ENCODE measurements at places on chromosomes 12 and 14.

DNA sequence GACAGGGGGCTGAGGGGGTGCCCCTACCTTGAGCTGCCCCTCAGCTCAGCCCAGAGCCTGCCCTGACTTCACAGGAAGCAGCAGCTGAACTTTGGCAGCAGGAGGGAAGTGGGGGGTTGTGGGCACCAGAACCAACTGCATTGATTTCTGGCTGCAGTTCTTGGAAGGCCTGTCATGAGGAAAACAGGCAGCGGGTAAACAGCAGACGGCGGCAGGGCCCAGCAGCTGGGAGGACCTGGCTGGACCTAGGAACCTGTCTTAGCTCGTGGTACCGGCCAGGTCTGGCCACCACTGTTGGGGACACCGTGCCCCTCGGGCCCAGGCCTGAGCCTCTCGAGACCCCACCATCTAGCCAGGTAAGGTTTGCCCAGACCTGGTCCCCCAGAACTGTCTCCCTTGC lies 154.2 kb upstream of the MYL2 start:
- no peak for DNase-seq

- DNase-seq = no peak
Measured at GRCh38 chr14:19878029-19878642, 3.2 kb downstream of the OR4K2 start.

DNA sequence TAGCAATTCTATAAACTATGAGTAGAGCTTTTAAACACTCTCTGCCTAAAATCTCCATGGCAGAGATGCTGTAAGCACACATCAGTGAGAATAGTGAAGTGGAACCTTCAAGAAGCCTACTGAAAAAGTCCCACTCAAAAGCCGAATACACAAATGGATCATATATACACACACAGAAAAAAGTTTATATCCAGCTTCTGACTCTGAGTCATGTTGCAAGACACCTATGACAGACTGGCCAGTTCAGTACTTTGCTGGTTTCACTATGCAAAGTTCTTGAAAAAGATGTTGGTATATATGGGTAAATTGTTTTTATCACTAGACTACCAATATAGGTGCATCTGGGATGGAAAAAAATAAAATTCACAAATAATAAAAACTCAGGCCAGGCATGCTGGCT lies 126.1 kb downstream of the KCNK10 start:
- no peak for DNase-seq

DNA sequence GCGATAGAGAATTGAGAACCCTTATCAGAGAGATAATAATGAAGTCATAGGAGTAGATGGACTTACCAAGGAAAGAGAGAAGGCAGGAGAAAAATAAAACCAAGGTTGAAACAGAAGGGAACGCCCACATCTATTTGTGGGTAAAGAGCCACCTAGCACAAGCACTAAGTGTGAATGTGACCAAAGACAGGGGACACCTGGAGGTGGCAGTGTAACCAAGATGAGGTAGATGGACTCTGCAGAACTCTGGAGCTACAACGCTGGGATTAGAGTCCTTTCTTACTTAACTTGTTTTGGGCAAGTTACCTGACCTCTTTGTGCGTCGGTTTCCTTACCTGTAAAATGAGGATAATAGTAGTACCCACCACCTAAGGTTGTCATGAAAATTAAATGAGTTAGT lies 101.9 kb downstream of the SLC5A8 start:
- DNase-seq = no peak

- no peak for DNase-seq
Measured at GRCh38 chr12:132460571-132460970, 29.4 kb upstream of the FBRSL1 start.

DNA sequence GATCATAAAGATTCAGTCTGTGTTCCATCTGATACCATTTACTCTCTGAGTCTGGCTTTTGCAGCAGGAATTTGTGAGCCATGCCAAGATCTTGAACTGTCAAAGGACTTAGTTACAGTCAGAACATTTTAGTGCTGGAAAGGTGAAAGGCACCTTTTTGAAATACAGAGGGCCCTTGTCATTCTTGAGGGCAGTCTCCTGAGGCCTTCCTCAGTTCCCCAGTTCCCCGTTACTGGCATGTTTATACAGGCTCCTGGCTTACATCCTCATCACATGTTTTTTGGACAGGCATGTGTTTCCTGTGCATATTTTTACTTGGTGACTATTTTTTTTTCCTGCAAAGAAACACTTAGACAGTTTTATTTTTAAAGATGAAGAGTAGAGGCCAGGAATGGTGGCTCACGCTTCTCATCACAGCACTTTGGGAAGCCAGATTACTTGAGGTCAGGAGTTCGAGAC lies 21.0 kb downstream of the CFAP54 start:
- DNase-seq = no peak

DNA sequence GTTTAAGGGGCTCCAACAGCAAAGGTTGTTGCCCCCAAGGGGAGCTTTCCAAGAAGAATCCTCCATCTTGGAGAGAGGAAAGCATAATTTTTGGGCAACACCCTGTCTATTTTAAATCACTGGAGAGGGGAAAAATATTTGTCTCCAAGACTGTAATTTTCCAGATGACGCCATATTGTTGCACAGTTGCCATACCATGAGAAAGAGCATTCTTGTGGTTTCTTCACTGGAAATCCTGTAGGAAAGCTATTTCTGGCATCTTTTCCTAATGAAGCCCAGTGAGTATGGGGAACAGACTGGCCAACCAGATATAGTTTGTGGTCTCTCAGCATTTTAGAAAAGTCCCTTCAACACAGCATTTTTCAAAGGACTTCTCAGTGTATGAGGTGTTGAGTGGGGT lies 88.1 kb upstream of the MANSC4 start:
- DNase-seq = no peak

DNA sequence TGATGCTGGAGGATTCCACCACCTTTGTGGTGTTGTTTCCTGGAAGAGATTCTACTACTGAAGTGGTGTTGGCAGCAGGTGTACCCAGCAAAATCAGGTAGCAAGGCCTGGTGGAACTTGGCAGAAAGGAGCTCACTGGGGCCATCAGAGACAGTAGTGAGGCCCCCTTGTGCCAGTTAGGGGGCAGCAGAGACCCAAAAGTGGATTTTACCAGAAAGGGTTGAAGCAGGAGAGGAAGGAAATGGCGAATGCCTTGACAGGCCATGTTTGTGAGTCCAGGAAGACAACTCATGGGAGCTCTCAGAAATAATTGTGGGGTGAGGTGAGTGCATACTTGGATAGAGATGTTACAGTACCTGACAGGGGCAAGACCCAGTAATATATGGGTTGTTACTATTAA lies 137.7 kb upstream of the FGD4 start:
- DNase-seq = no peak

DNA sequence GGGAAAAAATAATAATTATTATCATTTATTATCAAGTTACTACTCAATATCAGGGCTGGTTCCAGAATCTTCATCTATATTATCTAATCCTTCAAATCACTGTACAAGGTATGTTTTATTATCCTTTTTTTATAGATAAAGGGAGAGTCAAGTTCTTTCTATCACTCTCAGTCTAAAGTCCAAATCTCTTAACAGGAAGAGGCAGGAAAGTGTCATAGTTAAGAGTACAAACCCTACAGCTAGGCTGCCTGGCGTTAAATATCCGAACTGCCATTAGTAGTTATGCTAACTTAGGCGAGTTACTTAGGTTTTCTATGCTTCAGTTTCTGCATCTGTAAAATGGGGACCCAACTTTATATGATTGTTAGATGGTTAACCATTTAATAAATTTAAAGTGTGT lies 99.4 kb upstream of the CCDC91 start:
- no peak for DNase-seq

GRCh38 chr12:70154960-70155589 lies 88.2 kb upstream of the CNOT2 start:
- no peak for DNase-seq

GRCh38 chr14:54792288-54792687 lies 110.3 kb downstream of the GCH1 start:
- no peak for DNase-seq

DNA sequence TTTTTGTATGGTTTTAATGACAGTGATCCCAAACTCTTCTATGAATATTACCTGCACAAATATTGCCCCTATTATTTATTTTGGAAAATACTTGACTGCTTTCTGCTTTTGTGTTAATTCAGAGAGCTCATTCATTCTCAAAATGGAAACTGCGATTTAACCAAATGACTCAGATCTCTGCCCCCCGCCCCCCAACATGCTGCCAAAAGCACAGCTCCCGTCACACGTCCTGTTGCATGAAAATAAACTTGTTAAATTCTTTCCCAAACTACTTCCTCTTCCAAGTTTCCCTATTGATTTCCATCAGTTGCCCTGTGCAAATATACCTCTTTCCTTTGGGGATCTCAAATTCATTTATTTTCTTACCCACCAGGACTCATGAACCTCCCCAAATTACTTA lies 18.0 kb upstream of the NRDE2 start:
- no peak for DNase-seq

GRCh38 chr14:96509457-96510090 lies 7.4 kb downstream of the PAPOLA start:
- DNase-seq = no peak

DNA sequence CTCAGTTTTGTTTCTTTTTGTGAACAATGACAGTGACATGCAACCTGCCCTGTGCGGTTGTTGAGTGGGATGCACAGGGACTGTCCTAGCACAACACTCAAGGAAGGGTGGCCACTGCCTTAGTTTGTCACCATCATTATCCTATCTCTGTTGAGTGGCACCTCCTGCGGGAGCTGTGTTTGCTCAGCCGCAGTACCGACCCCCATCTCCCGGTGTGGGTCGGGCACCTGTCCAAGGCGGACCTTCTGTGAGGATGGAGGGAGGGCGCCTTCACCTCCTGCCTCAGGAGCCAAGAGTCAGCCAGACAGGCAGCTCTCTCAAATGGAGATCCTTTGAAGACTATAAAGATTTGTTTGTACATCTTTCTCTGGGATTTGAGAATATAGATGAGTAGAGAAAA lies 142.1 kb downstream of the TSPAN9 start:
- DNase-seq = no peak

- no peak for DNase-seq
Measured at GRCh38 chr14:29144621-29145020, 378.0 kb downstream of the FOXG1 start.

- no peak for DNase-seq
Measured at GRCh38 chr14:101845896-101846295, 84.4 kb downstream of the PPP2R5C start.

- no peak for DNase-seq
Measured at GRCh38 chr12:53502331-53502730, 1.2 kb downstream of the TARBP2 start.

GRCh38 chr12:89689306-89689705 lies 19.3 kb downstream of the ATP2B1 start:
- no peak for DNase-seq

- no peak for DNase-seq
Measured at GRCh38 chr14:92362781-92363235, 39.8 kb downstream of the SLC24A4 start.

DNA sequence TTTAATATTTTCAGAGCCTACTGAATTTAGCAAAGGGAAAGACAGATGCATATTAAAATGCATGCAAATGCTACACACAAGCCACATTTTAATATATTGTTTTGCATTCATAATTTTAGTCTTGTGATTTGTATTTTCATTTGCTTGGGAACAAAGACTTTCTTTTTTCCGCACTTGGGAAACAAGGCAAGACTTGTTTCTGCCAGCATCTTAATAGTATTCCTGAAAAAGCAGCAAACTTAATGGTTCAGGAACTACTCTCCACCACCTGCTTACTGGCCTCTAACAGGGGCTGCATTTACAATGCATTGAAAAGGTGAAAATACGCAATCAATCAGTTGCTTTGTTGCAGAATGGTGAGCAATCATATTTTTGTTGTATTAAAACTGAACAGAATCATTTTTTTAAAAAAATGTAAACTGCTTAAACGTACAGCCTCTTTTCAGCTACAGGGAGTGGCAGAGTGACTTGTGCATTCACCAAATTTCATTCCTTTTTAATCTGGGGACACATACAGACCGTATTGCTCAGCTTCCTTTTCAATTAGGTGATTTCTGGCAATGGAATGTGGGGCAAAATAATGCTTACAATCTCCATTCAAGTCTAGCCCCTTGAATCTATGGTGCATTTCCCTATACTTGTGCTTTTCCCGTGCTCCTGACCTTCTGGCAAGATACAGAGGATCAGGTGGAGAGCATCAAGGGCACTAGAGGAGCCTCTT lies 144.1 kb upstream of the BTG1 start:
- no peak for DNase-seq

DNA sequence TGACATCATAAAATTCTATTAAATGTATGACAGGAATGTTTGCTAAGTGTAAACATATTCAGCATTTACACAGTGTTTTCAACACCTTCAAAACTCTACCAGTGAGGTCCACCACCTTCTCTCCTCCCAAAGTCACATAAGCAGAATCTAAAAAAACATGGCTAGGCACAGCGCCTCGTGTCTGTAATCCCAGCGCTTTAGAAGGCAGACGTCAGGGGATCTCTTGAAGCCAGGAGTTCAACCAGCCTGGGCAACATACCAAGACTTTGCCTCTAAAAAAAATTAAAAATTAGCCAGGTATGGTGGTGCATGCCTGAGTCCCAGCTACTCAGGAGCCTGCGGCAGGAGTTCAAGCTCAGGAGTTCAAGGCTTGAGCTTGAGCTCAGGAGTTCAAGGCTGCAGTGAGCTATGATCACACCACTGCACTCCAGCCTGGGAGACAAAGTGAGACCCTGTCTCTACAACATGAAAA lies 30.0 kb downstream of the NUMB start:
- DNase-seq = no peak

DNA sequence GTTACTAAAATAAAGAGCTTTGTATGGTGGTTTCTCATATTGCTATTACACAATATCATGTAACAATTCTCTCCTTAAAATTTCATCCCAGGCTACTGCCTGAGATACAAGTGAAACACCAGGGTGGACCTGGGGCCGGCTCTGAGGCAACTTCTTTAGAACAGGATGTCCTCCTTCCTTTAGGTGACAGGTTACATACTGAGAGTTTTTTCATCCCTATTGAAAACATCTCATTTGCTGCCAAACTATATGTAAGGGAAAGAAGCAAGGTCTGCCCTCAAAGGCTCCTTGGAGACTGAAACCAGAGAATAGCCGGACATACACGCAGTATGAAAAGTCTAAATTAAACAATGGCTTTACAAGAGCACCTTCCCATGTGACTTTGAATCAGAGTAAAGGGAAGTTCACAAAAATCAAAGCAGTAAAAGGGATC lies 139.9 kb downstream of the DUSP6 start:
- DNase-seq = no peak

DNA sequence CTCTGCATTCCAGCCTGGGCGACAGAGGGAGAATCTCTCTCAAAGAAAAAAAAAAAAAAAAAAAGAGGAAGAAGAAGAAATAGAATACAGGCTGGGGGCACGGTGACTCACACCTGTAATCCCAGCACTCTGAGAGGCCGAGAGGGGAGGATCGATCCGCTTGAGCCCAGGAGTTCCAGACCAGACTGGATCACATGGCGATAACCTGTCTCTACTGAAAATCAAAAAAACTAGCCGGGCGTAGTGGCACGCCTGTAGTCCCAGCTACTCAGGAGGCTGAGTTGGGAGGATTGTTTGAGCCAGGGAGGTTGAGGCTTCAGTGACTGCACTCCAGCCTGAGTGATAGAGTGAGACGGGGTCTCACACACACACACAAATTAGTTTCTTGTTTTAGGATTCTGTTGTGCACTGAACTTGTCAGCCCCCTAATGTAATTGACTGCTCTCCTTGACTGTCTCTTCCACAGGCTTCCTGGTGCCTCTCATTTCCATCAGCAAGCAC lies 963 bp upstream of the TINF2 start:
- DNase-seq = no peak

Measured in activated CD4-positive, CD25-positive, alpha-beta regulatory T cell treated with anti-CD3 and anti-CD28 coated beads, Interleukin-2, amount 50 U/mL, for 16 hours (primary cell).